ENCODE measurements at places on chromosomes 3 and 15. TPM values are rescaled to one million over a fixed set of nuclear protein-coding genes. Genes with fewer than 3 reads are reported as not detected.
A peak's percentile ranks its signal among the peaks of the same experiment; 100 is the strongest.

GRCh38 chr3:120497818-120498217, 47.0 kb upstream of the FSTL1 start:
- DNase-seq = no peak

- no peak for DNase-seq
Observed at GRCh38 chr15:72554471-72555425, 80.6 kb downstream of the ARIH1 start.

Gene CGNL1
- 0.36 TPM for total RNA-seq

GRCh38 chr3:170815340-170815739, 54.7 kb downstream of the RPL22L1 start:
- DNase-seq = peak; percentile 52

DNA sequence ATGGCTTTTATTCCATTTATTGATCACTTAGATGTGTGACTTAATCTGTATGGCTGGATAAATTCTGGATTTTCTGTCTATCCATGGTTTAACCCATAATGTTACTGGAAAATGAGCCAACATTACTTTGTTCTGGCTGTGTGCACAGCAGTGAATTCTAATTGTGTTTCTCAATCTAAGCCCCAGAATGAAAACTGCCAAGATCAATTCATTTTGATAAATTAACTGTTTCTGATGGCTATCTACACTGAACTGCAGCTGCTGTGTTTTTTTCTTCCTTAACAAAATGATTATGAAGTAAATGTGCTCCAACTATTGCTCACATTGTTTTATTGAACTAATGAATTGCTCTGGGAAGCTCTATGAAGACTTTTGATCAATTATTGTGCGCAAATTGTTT, 35.7 kb upstream of the CPB1 start:
- DNase-seq = no peak

GRCh38 chr3:152480282-152480953, 211.7 kb downstream of the MBNL1 start:
- DNase-seq = no peak

Gene SOX14
- total RNA-seq = not detected

Gene CLDN1
- 14.2 TPM for total RNA-seq

Gene SLC6A6
- total RNA-seq = 51.5 TPM

Gene TBC1D2B
- 20.4 TPM for total RNA-seq

- no peak for DNase-seq
Observed at GRCh38 chr15:63815211-63815610, 18.5 kb downstream of the HERC1 start.

Gene CRBN
- 6.4 TPM for total RNA-seq

- DNase-seq = peak; percentile 88
Observed at GRCh38 chr3:149512073-149512782, 37.7 kb downstream of the TM4SF4 start.

Gene CFAP100
- 2.3 TPM for total RNA-seq

GRCh38 chr15:90423801-90424319, 35.8 kb downstream of the IQGAP1 start:
- DNase-seq = no peak

Gene SH2D7
- total RNA-seq = not detected

DNA sequence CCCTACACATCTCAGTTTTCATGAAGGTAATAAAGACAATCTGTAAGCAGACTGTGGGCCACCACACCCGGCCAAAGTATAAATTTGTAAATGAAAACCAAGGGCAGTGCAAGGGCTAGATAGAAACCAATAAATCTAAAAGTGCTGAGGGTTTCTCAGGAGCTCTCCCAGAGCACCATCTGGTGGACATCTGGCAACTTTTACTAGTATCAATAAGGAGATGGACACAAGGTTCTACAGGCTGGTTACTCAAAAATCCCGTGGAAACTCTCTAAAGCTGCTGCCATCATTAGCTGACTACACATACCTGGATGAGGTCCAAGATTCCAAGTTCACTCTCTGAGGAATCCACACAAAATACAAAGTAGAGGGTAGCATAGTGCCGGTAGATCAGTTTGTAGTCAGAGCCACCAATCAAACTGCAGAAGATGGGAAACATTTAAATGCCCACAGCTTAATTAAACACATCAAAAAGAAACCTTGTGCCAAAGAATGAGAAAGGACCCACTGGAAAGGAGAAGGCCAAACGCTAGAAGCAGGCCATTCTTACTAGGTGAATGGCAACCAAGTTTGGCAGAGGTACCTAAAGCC, 5.5 kb downstream of the AP3S2 start:
- peak; percentile 87 for DNase-seq

Gene SCAANT1
- total RNA-seq = not detected

- DNase-seq = no peak
Observed at GRCh38 chr3:37137516-37137915, 36.9 kb downstream of the LRRFIP2 start.

DNA sequence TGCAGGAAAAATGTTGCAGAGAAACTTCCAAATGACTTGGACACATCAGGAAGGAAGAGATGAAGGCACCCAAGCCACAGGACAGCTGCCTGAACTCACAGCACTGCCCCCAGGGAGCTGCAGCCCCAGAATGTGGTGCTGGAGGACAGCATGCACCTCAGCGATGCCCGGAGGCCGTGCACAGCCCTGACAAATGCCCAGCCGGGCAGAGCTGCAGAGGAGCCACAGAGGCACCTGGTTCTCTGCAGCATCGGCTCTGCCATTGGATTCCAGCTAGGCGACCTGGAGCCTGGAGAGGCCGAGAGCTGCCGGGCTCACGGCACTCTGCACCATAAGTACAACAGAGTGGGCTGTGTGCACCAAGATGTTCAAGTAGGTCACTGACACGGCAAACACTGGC, 97.5 kb downstream of the OCA2 start:
- DNase-seq = no peak
